ENCODE measurements at places on chromosomes 4 and X. TPM values are rescaled to one million over a fixed set of nuclear protein-coding genes. Genes with fewer than 3 reads are reported as not detected.
A peak's percentile ranks its signal among the peaks of the same experiment; 100 is the strongest.

GRCh38 chrX:124504111-124504983 lies 158.0 kb downstream of the SH2D1A start:
- DNase-seq = no peak
- H3K4me3 ChIP-seq = no peak overlapping the region
- no peaks in the 10 kb centered on the region for H3K4me1 ChIP-seq
- H3K27ac ChIP-seq = no peak overlapping the region

DNA sequence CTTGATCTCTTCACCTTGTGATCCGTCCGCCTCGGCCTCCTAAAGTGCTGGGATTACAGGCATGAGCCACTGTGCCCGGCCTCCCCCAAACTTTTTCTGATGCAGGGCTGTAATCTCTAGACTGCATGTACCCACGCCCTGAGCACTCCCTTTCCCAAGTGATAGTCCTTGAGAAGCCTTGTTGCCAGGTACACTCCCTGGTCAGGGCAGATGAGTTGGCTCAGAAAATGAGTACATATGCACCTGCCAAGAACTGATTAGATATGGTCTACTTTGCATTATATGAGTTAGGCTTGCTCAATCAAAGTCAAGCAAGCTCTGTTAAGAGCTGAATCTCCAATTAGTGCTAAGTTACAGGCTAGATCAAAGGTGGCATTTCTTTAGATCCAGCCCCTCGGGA lies 20.3 kb downstream of the APOO start:
- peaks cover 8% of the 10 kb centered on the region for H3K4me1 ChIP-seq
- H3K27ac ChIP-seq = peak overlapping the region; percentile 73
- DNase-seq = peak; percentile 45
- H3K36me3 ChIP-seq = no peaks in the 10 kb centered on the region
- peaks cover 13% of the 10 kb centered on the region for H3K27me3 ChIP-seq

- H3K27ac ChIP-seq = no peak overlapping the region
- no peak for DNase-seq
- H3K27me3 ChIP-seq = no peaks in the 10 kb centered on the region
- no peaks in the 10 kb centered on the region for H3K36me3 ChIP-seq
- no peak overlapping the region for H3K4me3 ChIP-seq
Measured at GRCh38 chr4:161342881-161343568, 820.8 kb downstream of the FSTL5 start.

DNA sequence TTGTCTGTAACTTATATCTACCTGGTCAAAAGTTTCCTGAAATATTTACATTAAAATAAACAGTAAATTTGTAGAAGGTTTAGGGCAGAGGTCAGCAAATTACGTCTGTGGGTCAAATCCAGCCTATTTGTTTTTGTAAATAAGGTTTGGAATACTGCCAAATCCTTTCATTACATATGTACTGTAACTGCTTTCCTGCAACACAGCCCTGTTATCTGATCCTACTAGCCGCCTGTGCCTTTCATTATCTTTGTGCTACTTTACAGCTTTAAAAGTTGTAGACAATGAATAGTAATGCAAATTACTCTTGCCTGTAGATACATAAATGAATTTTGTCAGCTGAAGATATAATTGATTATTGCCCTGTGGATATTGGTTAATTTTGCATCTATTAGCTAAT lies 369.6 kb upstream of the SLC7A11 start:
- H3K4me1 ChIP-seq = no peaks in the 10 kb centered on the region
- H3K36me3 ChIP-seq = no peaks in the 10 kb centered on the region
- no peak for DNase-seq
- no peak overlapping the region for H3K27ac ChIP-seq

DNA sequence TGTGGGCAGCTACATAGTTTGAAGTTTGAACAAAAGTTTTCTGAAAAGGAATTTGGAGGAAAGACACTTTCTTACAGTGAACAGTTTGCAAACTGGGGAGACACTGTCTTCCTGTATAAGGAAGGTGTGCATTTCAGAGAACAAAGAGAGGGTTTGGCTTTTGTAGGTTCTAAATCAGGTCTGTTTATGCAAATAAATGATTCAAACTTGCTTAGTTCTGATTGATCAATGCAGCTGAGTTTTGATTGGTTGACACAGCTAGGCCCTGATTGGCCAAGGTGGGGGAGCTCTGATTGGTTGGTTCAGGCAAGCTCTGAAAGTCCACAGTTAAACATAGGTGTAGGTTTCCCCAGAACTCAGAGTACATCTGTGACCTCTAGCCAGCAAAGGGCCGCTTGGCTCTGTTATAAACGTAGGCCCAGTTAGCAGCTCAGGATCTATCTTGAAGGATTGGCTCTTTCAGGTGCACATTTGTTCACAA lies 63.0 kb upstream of the ENPP6 start:
- no peak for DNase-seq
- no peak overlapping the region for H3K4me3 ChIP-seq
- peaks cover 9% of the 10 kb centered on the region for H3K4me1 ChIP-seq
- H3K36me3 ChIP-seq = no peaks in the 10 kb centered on the region
- no peaks in the 10 kb centered on the region for H3K27me3 ChIP-seq

DNA sequence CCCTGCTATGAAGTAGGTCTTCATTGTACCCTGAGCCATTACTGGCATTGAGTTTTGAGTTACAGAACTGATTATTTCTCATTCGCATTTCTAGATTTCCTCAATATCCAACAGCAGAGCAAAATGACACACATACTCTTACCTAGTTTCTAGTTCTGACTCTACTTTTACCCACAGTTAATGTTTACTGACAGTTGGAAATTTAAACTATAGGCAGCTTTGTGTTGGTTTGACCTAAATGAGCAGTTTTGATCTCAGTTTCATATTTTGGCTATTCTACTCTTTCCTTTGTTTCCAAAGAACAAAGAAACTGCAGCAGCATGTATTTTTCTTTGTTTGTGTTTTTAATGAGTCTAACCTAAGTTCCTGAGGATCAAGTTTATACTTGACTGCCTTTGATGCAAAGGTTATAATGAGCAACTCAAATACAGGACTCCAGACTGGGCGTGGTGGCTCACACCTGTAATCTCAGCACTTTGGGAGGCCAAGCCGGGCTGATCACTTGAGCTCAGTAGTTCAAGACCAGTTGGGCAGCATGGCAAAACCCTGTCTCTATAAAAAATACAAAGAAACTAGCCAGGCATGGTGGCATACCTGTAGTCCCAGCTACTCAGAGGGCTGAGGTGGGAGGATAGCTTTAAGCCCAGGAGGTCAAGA lies 30.4 kb downstream of the TXK start:
- no peaks in the 10 kb centered on the region for H3K36me3 ChIP-seq
- no peaks in the 10 kb centered on the region for H3K27me3 ChIP-seq
- DNase-seq = no peak
- H3K27ac ChIP-seq = no peak overlapping the region
- no peak overlapping the region for H3K4me3 ChIP-seq

GRCh38 chr4:145912376-145912775 lies 26.2 kb downstream of the ZNF827 start:
- no peaks in the 10 kb centered on the region for H3K4me1 ChIP-seq
- H3K27ac ChIP-seq = no peak overlapping the region
- no peak overlapping the region for H3K4me3 ChIP-seq

GRCh38 chr4:140870427-140870826 lies 114.2 kb upstream of the TBC1D9 start:
- no peak overlapping the region for H3K27ac ChIP-seq
- H3K4me1 ChIP-seq = peaks cover 32% of the 10 kb centered on the region
- H3K4me3 ChIP-seq = no peak overlapping the region
- no peak for DNase-seq
- H3K36me3 ChIP-seq = no peaks in the 10 kb centered on the region

- H3K27ac ChIP-seq = no peak overlapping the region
- DNase-seq = no peak
- peaks cover 16% of the 10 kb centered on the region for H3K4me1 ChIP-seq
Measured at GRCh38 chr4:39626261-39626660, 12.4 kb downstream of the SMIM14 start.

GRCh38 chr4:118756958-118757357 lies 71.8 kb downstream of the METTL14 start:
- peaks cover 3% of the 10 kb centered on the region for H3K36me3 ChIP-seq
- H3K27ac ChIP-seq = peak overlapping the region; percentile 49
- no peak overlapping the region for H3K4me3 ChIP-seq
- H3K4me1 ChIP-seq = peaks cover 87% of the 10 kb centered on the region

- peaks cover 32% of the 10 kb centered on the region for H3K36me3 ChIP-seq
- H3K4me1 ChIP-seq = no peaks in the 10 kb centered on the region
- DNase-seq = no peak
- H3K4me3 ChIP-seq = no peak overlapping the region
Measured at GRCh38 chrX:15319075-15319474, 3.6 kb upstream of the ASB11 start.

DNA sequence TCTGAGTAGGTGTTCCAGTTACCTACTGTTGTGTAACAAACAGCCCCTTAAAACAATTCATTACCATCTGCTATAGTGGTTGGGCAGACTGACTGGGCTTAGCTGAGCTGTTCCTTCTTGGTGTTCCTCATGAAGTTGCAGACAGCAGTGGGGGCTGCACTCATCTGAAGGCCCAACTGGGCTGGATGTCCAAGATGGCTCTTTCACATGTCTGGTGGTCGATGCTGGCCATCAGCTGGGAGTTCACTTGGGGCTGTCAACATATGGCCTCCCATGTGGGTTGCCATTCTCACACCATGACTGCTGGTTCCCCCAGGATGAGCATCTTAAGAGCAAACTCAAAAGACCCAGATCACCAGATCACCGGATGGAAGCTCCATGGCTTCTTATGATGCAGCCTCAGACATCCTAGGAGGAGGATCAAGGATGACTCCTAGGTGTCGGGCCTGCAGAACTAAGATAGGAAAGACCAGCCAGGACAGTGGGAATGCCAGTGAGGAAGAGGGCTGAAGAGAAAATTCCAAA lies 34.3 kb upstream of the PPP2R2C start:
- H3K27ac ChIP-seq = no peak overlapping the region
- no peaks in the 10 kb centered on the region for H3K36me3 ChIP-seq
- H3K27me3 ChIP-seq = no peaks in the 10 kb centered on the region
- DNase-seq = no peak
- no peaks in the 10 kb centered on the region for H3K4me1 ChIP-seq

- no peak for DNase-seq
- H3K4me3 ChIP-seq = no peak overlapping the region
- H3K27ac ChIP-seq = no peak overlapping the region
- no peaks in the 10 kb centered on the region for H3K27me3 ChIP-seq
- H3K4me1 ChIP-seq = peaks cover 12% of the 10 kb centered on the region
Measured at GRCh38 chr4:77349364-77349763, 192.4 kb downstream of the CCNG2 start.

DNA sequence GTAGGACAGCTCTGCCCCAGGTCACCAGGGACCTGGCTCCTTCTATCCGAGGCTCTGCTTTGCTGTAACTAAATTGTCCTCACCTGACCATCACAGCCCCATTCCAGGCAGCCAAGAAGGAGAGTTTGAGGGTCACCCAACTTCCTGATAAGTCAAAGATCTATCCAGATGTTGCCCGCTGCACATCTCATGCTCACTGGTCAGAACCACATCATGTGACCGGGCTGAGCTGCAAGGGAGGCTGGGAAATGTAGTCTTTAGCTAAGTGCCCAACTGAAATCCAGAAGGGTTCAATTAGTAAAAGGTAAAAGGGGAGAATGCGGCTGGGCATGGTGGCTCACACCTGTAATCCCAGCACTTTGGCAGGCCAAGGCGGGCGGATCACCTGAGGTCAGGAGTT lies 18.4 kb downstream of the HMX1 start:
- H3K4me3 ChIP-seq = no peak overlapping the region
- H3K27ac ChIP-seq = no peak overlapping the region
- peaks cover 64% of the 10 kb centered on the region for H3K27me3 ChIP-seq
- no peak for DNase-seq
- H3K36me3 ChIP-seq = no peaks in the 10 kb centered on the region

DNA sequence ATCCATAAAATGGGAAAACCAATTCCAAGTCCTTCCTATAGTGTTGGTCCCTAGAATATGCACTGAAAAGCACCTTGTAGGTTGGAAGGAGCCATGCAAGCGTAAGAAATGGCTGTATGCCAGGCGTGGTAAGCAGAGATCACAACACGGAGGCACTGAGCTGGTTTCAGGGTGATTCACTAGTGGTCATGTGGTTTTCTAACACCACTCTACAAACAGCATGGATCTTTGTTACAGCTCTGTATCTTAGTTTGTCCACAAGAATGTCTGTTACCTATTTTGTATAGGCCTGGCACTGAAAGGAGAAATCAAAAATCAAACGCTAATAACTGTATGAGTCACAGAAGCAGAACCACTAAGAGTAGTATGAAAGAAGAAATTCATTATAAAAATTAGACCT lies 71.9 kb downstream of the MAGEB17 start:
- no peaks in the 10 kb centered on the region for H3K36me3 ChIP-seq
- no peak overlapping the region for H3K4me3 ChIP-seq
- no peaks in the 10 kb centered on the region for H3K27me3 ChIP-seq
- no peaks in the 10 kb centered on the region for H3K4me1 ChIP-seq

GRCh38 chrX:54496936-54497335 lies 902 bp upstream of the FGD1 start:
- no peak for DNase-seq
- H3K27ac ChIP-seq = no peak overlapping the region
- H3K4me3 ChIP-seq = no peak overlapping the region
- no peaks in the 10 kb centered on the region for H3K4me1 ChIP-seq
- no peaks in the 10 kb centered on the region for H3K36me3 ChIP-seq
- peaks cover 10% of the 10 kb centered on the region for H3K27me3 ChIP-seq

DNA sequence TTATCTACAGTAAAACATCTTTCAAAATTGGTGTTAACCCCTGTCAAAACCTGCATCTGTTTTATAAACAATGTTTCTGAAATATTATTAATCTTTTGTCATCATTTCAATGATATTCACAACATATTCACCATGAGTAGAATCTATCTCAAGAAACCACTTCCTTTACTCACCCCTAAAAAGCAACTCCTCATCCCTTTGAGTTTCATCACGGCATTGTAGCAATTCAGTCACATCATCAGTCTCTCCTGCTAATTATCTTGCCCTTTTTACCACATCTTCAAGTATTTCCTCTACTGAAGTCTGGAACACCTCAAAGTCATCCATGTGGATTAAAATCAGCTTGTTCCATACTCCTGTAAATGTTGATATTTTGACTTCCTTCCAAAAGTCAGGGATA lies 415.3 kb upstream of the TECRL start:
- H3K4me1 ChIP-seq = no peaks in the 10 kb centered on the region
- H3K36me3 ChIP-seq = no peaks in the 10 kb centered on the region

DNA sequence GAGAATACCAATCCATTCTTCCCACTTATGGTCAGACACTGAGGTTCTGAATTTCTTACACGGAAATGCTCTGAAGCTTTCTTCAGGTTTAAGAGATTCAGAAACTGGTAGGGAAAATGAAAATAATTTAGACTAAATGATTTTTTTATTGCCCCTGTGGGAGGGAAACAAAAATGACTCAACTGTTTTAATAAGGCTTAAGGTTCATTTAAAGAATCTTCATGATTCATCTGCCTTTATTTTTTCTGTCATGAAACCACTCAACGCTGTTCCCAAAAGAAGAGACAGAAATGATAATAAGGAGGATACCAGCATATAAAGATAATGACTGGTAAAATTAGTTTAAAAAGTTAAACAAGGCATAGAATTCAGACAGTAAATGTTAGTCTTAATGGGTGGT lies 39.3 kb upstream of the FAM47B start:
- no peaks in the 10 kb centered on the region for H3K27me3 ChIP-seq
- H3K27ac ChIP-seq = no peak overlapping the region
- DNase-seq = no peak
- no peaks in the 10 kb centered on the region for H3K4me1 ChIP-seq

The UFSP2 gene
- polyA plus RNA-seq = 20.4 TPM

The GRPR gene
- 0.08 TPM for polyA plus RNA-seq

The GPRASP3 gene
- 0.85 TPM for polyA plus RNA-seq

The ASB12 gene
- polyA plus RNA-seq = not detected

The FAM133A gene
- not detected for polyA plus RNA-seq

The NLGN3 gene
- polyA plus RNA-seq = 0.31 TPM

The RHOXF1 gene
- not detected for polyA plus RNA-seq

The PDLIM3 gene
- 77.0 TPM for polyA plus RNA-seq

The CCKAR gene
- 9.2 TPM for polyA plus RNA-seq

The FAM149A gene
- polyA plus RNA-seq = 24.7 TPM

The CD40LG gene
- polyA plus RNA-seq = 0.30 TPM

The GLRA2 gene
- not detected for polyA plus RNA-seq

The VEGFC gene
- 1.5 TPM for polyA plus RNA-seq

All from stomach (tissue), 19 donors.